ENCODE measurements at places on chromosomes 2 and 18.

DNA sequence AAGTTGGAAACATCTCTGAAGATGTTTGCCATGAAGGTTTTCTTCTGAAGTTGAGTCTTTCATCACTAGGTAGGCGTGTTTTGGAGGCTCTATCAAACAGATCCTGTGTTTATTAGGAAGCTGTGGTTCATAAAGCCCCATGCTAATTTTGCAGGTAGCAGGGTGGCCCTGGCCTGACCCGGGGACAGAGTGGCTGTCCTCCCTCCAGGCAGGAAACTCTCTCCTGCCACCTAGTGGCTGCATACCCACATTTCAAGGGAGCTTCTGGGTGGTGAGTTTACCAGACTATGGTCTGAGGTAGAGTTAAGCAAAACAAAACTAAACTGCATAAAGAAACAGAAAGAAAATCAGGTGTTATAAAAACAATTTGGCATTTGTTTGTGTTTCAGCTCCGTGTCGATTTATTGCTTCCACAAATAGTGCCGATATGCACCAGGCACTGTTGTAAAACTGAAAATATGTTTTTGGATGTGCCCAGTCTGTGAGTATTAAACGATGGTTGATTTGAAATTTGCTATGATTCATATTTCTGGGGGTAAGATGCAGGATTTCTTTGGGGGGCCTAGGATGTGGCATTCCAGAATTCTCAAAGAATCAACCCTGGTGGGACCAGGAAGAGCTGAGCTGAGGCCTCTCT, 26.0 kb upstream of the IL37 start:
- DNase-seq: peak; percentile 75

GRCh38 chr2:203975912-203976311, 39.3 kb downstream of the ICOS start:
- no peak for DNase-seq

DNA sequence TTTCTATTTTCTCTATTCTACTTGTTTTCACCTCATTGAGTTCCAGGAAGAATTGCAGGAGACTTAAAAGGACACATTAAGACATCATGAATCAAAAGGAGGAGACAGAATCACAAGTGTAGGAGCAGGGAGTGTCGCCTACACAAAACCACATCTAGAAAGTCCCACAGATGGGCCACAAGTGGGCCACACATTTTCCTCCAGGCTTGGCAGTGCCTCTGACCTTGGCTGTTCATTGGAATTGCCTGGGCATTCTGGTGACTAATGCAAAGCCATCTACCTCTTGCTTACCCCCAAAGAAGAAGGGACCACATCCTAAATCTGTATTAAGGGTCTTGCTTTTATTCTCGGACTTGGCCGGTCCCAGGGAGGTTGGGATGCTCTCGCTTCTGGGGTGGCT, 103.6 kb downstream of the KLHL29 start:
- no peak for DNase-seq

DNA sequence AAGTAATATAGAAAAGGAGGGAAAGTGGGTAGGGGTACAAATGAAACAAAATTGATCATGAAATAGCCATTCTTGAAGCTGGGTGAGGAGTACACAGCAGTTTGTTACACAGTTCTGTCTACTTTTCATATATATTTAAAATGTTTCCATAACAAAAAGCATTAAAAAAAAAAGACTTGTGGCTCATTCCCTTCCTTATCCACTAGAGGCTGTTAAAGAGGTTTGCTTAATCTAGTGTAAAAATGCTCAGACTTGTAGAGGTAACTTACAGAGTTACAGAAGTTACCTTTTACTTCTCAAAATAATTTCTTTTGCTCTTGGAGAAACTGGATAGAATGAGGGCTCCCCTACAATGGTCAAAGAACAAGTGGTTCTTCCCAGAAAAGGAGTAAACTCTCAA, 8.1 kb upstream of the WIPF1 start:
- DNase-seq: no peak

GRCh38 chr2:164737612-164738081, 104.0 kb downstream of the COBLL1 start:
- peak; percentile 88 for DNase-seq

GRCh38 chr2:85018049-85018447, 47.1 kb downstream of the KCMF1 start:
- DNase-seq: no peak

- no peak for DNase-seq
These were observed 54.8 kb upstream of the KLHL29 start for GRCh38 chr2:23330214-23330613.

DNA sequence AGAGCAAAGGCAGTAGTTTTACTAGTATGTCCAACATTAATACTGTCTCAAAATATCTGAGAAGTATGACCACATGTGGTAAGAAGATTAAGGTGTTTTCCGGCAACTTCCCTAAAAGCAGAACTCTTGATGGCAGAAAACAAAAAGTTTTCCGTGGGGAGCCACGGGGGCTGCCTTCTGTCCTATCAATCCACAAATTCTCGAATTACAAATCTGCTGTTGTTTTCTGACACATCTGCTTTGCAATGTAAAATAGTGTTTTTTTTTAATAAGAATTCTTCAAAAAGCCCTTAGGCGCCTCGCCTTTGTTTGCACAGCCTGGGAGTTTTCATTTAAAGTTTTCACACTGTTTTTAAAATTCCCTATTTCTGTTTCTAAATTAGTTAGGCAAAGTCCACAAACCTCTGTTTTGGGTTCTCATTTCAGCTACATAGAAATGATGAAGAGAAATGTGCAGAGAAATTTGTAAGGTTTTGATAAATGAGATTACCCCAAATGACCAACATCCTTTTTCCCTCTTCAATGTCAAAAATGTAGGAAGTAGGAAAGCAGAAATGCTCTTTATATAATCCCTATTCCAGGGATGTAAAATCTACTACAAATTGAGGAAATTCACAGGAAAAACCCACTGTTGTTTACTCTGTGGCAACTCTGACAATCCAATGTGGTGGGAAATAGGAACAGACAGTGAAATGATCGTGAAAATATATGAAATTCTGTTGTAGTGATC, 385.8 kb downstream of the ZEB2 start:
- DNase-seq: peak; percentile 72

- DNase-seq: no peak
These were observed 118.2 kb downstream of the ZNF521 start for GRCh38 chr18:25233528-25234321.

DNA sequence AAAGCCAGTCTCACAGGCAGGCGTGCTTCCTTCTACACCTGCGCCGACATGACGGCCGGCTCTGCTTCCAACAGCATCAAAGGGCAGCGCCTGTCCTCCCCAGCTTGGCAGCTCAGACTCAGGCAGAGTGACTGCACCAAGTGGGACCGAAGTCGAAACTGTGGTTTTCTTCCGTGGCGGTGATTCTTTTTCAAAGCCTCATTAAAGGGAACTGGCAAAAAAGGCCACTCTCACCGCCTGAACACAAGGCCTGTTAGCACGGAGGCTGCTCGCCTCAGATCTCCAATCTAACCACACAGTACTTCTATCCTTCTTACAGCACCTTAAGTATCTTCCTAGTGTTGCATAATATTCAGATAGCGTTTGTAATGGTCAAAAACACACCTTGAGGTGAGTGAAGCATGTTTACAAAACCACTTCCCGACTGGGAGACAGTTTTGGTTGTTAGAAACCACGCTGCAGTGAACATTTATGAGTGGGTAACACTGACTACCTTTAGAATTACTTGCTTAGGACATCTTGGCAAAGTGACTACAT, 236.4 kb downstream of the HDAC4 start:
- DNase-seq: no peak

- no peak for DNase-seq
These were observed 31.3 kb downstream of the CD226 start for GRCh38 chr18:69916412-69916811.

GRCh38 chr2:135055182-135055786, 3.2 kb downstream of the RAB3GAP1 start:
- DNase-seq: no peak

DNA sequence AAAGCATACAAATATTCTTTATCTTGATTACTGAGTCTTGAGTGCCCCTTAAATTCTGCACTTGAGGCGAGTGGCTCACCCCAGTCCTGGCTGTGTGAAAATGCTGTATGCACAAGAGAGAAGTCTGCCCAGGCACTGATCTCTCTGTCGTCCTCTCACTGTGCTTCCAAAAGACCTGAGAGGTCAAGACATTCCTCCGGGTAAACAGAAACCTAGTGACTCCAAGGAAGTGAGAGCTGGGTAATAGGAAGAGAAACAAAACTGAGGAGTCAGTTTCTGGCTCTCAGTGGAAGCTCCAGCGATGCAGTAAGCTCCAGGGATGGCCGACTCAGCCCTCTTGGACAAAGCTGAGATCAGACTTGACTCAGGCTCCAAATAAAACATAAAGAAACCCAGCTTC, 70.9 kb downstream of the AAK1 start:
- peak; percentile 53 for DNase-seq

GRCh38 chr2:220043155-220043989, 415.9 kb downstream of the SLC4A3 start:
- DNase-seq: no peak

DNA sequence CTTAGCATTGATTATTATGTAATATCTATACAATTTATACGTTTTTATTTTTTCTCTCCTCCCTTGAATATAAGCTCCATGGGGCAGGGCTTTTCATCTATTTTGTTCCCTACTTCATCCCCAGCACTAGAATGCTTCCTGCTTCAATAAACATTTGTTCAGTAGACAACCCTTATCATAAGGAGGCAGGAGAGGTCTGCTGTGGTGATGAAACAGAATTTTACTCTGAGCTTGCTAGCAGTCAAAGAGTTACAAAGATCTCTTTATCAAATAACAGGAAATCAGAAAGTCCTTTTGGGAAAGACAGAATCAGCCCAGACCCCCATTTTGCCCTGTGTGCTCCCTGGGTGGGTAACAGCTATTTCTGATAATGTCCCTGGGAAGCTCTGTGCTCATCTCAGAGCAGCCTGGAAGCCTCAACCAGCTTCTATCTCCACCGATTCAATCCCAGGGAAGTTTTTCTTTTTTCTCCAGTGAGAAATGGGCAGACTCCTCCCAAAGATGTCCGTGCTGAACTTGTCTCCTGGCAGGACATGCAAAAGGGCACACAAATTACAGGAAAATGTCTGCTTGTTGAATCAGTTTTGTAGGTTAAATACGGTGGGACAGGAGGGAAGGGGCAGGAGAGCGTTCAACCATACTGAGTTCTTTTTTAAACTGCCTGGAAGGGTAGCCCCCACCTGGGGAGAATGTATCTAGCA, 84.7 kb upstream of the PKDCC start:
- DNase-seq: no peak

DNA sequence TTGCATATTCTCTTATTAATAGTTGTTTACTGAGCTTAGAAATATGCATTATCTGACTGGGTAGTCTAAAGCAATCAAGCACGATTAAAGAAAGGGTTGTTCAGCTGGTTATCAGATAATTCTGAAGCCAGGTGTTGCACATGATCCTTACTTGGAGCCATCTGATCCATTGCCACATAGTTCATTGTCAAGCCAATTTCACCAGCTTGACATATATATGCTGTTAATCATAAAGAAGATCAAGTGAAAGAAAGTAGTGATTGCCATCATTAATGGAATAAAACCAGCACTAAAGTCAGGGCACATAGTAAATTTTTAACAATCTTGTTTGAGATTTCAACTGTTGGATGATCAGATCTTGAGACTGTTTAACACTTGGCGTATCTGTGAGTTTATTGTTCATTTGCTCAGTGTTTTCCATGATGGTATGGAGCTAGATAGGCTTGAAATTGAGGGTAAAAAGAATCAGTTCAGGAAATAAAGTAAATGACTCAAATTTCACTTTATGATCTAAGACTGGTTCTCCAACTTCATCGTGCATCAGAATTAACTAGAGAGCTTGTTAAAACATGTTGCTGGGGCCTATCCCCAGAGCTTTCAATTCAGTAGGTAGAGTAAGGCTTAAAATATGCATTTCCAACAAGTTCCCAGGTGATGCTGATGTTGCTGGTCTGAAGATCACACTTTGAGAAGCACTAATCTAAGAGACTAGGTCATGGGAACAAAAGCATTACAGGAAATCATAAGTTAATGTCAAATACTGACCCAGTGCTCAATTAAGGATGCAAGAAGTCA, 539.6 kb downstream of the SATB2 start:
- DNase-seq: no peak

DNA sequence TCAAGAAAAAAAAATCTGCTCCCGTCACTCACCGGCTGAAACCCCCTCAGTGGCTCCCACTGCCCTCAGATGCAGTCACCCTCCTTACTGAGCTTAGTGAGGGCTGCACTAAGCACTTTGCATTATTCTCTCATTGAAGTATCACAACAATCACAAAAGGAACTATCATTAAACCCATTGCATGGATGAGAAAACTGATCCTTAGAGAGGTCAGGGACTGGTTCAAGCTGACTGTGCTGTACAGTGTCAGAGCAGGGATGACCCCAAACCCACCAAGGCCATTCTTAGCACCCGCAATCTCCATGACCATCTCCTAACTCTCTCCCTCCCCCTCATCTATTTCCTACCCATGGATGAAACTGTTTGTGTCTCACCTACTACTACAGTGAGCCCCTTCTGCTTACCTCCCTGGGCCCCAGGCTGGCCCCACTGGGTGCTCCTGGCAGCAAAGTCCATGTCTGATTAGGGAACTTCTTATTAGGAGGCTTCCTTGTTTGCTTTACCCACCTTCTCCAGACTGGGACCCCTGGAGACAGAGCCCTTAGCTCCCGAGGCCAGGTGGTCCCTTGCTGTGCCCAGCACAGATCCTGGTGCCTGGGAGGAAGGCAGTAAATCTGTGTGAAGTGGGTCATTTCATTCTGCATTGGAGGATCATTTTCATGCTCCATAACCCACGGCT, 139.3 kb upstream of the ID2 start:
- DNase-seq: no peak

GRCh38 chr18:30288662-30289414, 753.7 kb downstream of the DSC3 start:
- DNase-seq: no peak
